ENCODE measurements at places on chromosomes 16 and 17.

GRCh38 chr17:44071198-44071520 lies 624 bp downstream of the G6PC3 start:
- DNase-seq = no peak

DNA sequence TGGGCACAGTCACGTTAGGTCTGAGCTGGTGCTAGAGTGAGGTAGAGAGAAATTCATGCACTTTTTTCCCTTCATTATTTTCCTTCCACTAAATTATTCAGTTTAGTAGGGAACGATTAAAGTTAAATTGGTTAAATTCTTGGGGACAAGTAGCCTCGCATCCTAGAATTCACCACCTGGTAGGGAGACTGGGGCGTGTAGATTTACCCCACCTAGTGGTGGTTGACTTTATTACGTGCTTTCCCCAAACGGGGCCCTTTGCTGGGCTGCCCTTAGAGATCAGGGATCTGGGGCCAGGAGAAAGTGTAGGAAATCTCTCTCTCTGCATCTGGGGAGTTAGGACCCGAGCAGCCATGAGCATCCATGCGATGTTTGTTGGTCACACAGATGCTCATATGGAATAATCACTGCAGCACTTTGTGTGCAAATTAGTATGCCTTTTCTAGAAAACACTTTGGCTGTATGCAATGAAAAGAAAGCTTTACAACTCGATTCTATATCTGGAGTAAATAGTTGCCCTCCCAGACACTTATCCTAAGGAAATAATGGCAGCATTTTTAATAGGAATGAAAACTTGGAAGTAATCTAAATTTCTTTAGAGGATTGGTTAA lies 107.0 kb downstream of the PLCG2 start:
- peak; percentile 63 for DNase-seq

GRCh38 chr17:28885951-28886350 lies 11.6 kb downstream of the FLOT2 start:
- no peak for DNase-seq

DNA sequence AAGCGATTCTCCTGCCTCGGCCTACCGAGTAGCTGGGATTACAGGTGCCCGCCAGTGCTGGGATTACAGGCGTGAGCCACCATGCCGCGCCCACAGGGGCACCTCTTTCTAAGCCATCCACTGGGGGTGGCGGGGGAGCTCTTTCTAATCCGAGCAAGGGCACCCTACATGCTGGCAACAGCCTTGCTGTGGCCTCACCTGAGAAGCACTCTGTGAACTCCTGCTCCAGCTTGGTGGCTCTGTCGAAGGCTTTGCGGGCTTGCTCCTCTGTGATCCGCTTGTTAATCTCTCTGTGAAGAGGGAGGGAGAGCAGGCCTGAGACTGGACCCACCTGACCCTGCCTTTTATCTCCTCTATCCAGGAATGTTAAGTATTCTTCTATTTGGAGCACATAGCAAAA lies 11.9 kb upstream of the ASGR1 start:
- no peak for DNase-seq

- DNase-seq = peak; percentile 10
Measured at GRCh38 chr16:51431517-51432241, 280.6 kb upstream of the SALL1 start.

DNA sequence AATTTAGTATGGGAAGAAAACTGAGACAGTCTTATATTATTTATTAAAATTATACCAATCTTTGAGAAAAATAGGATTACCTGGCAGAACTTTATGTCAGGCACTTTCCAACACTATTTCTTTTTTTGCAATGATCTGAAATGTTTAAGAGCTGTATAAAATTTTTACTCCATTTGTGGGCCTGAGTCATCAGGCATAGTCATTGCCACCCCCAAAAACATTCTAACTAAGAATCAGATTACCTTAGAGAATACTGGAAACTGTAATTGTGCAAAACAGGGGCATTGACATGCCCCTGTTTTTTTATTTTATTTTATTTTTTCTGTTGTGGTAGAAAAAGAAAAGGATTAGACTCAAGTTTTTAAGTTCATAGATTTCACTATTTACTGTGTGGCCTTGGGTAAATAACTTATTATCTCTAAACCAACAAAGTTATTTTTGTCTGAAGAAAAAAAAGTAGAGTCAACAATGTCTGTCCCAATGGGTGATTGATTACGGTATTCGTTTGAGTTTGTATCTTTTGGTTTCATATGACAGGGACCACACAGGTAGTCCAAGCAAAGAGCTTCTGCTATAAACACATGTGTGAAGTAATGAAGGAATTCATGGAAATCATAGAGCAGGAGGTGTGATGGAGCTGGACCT lies 24.6 kb downstream of the VAT1L start:
- no peak for DNase-seq

GRCh38 chr16:74868501-74868900 lies 93.9 kb upstream of the FA2H start:
- no peak for DNase-seq

GRCh38 chr17:46175891-46176290 lies 17.3 kb downstream of the KANSL1 start:
- DNase-seq = no peak

DNA sequence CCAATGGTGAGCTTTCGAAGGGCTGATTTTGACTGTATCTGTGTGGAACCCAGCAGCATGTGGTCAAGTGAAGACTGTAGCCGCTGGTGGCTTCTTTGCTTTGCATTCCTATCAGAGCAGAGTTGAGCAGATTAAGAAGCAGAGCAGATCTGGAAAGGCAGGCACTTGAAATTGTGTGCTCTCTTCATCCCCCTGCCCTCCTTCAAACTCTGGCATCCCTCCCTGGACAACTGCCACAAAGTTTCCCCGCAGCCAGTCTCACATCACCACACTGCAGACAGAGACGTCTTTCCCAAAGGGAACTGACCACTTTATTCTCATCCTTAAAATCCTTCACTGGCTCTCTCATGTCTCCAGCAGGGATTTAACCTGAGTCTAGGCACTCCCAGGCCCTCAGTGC lies 237.1 kb upstream of the DYNLRB2 start:
- DNase-seq = no peak

- no peak for DNase-seq
Measured at GRCh38 chr17:43911904-43912303, 4.6 kb upstream of the MPP2 start.

GRCh38 chr17:56030009-56030624 lies 123.2 kb upstream of the ANKFN1 start:
- no peak for DNase-seq

GRCh38 chr16:61834082-61834481 lies 202.2 kb downstream of the CDH8 start:
- no peak for DNase-seq

DNA sequence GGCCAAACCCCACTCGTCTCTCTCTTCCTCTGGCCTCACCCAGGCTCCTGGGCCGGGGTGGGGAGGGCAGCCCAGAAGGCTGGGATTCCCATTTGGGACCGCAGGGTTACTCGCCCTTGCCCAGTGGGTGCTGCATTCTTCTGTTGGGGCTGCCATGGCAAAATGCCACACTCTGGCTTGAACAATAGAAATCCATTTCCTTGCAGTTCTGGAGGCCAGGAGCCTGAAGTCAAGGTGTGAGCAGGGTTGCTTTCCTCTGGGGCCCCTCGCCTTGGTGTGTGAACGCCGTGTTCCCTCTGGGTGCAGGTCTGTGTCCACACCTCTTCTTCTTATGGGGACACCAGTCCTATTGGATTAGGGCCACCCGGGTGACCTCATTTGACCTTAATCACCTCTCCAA lies 105.8 kb upstream of the GSE1 start:
- no peak for DNase-seq

- DNase-seq = no peak
Measured at GRCh38 chr17:48597778-48598631, 4.4 kb upstream of the HOXB5 start.

GRCh38 chr16:57000271-57001025 lies 11.1 kb downstream of the NLRC5 start:
- DNase-seq = peak; percentile 90

- no peak for DNase-seq
Measured at GRCh38 chr17:74945543-74945942, 9.8 kb downstream of the OTOP3 start.

- DNase-seq = peak; percentile 59
Measured at GRCh38 chr16:12095275-12096156, 119.0 kb downstream of the SNX29 start.

- DNase-seq = no peak
Measured at GRCh38 chr17:40447148-40447644, 3.9 kb downstream of the IGFBP4 start.

DNA sequence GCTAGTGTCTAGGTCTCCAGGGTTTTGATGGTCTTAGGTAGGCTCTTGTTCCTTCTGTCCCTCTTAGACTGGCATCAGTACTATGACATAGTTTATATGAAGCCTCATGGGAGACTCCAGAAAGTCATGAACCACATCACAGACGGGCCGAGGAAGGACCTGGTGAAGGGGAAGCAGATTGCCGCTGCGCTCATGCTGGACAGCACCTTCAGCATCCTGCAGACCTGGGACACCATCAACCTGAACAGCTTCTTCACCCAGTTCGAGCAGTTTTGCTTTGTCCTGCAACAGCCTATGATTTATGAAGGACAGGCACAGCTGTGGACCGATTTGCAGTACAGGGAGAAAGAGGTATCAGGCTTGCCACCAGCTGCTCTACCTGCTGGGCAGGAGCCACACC lies 34.0 kb downstream of the RNF213 start:
- no peak for DNase-seq

DNA sequence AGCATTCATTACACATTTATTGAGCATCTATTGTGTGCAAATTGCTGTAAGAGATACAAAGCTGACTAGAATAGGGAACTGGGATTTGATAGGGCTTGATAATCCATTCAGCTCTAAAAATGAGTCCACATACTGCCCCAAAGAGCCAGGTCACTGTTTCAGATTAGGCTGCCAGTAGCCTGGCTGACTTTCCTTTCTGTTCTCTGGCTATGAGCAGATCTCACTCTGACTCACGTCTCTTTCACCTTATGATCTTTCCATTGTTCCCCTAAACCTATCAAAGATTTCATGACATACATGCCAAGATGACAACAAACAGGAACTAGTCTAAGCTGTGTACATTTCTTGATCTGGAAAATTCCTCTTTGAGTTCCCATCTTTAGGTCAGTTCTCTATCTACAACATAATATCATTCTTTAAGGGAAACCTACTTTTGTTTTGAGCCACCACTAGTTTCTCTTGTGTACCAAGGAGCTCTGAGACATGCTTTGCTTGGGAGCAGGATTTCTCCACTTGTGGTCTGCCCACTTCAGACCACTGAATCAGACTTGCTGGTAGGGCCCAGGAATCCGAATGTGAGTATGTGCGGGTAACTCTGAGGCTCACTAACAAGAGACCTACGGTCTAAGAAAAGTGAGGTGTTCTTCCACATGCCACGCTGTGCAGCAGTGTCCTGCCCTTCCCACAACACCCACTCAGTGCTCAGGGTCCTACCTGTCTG lies 40.9 kb upstream of the ICAM2 start:
- no peak for DNase-seq

Data from H54 (cell line).